Stimulated activated memory B cell treated with anti-CD40 and anti-IgM and Interleukin-4, amounts not matched to agents 10 μg/mL and 1 μg/mL and 100 μg/mL, for 72 hours (primary cell): ENCODE measurements at places on chromosomes 7 and 10.

GRCh38 chr7:84953234-84953633, 233.6 kb downstream of the SEMA3D start:
- H3K4me1 ChIP-seq: no peaks in the 10 kb centered on the region
- no peak for ATAC-seq
- no peaks in the 10 kb centered on the region for H3K36me3 ChIP-seq

DNA sequence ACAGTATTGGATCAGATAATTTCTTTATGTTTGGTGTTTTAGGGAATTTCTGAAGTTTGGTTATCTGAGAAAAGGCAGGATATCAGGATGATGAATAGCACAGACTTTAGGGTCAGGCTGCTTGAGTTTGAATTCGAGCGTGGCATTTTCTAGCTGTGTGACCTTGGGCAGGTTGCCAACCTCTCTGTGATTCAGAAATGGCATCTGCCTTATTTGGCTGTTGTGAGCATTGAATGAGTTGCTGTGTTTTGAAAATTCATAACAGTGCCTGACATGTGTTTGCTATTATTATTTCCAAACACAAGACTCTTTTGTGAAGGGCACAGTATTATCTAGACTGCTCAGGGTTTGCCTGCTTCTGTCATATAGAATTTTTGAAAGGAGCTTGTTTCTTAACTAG, 66.9 kb downstream of the NXPH1 start:
- H3K27me3 ChIP-seq: no peaks in the 10 kb centered on the region
- no peaks in the 10 kb centered on the region for H3K4me1 ChIP-seq
- H3K4me3 ChIP-seq: no peak overlapping the region
- H3K27ac ChIP-seq: no peak overlapping the region

GRCh38 chr10:65952086-65952485, 973.8 kb upstream of the LRRTM3 start:
- no peak for ATAC-seq
- no peaks in the 10 kb centered on the region for H3K36me3 ChIP-seq
- no peak overlapping the region for H3K27ac ChIP-seq
- H3K27me3 ChIP-seq: no peaks in the 10 kb centered on the region
- H3K4me3 ChIP-seq: no peak overlapping the region

- no peak for ATAC-seq
- no peak overlapping the region for H3K27ac ChIP-seq
- no peaks in the 10 kb centered on the region for H3K27me3 ChIP-seq
- H3K4me1 ChIP-seq: no peaks in the 10 kb centered on the region
- no peak overlapping the region for H3K4me3 ChIP-seq
Measured at GRCh38 chr10:91061608-91062007, 140.7 kb upstream of the ANKRD1 start.

GRCh38 chr10:84184517-84184916, 9.8 kb upstream of the CDHR1 start:
- H3K27ac ChIP-seq: peak overlapping the region; percentile 71
- no peaks in the 10 kb centered on the region for H3K27me3 ChIP-seq
- H3K4me3 ChIP-seq: no peak overlapping the region
- no peak for ATAC-seq
- H3K36me3 ChIP-seq: no peaks in the 10 kb centered on the region

DNA sequence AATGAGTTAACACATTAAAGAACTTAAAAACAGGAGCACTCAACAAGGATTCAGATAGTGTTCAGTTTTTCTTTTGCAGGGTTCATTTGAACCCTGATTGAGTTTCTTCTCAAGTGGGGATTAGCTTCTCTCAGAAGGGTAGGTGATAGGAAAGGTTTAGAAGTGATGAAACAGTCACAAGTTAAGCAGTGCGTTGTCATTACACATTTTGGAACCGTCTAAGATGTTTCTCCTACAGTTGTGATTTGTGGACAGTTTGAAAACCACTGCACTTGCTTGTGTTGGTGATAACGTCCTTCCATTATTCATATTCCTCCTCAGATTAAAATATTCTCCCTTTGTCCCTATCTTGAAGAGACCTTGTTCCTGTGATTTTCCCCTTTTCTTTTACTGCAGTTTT, 2.7 kb downstream of the STMP1 start:
- H3K4me3 ChIP-seq: no peak overlapping the region
- peaks cover 28% of the 10 kb centered on the region for H3K36me3 ChIP-seq
- no peak overlapping the region for H3K27ac ChIP-seq
- no peaks in the 10 kb centered on the region for H3K27me3 ChIP-seq
- no peak for ATAC-seq
- peaks cover 45% of the 10 kb centered on the region for H3K4me1 ChIP-seq

DNA sequence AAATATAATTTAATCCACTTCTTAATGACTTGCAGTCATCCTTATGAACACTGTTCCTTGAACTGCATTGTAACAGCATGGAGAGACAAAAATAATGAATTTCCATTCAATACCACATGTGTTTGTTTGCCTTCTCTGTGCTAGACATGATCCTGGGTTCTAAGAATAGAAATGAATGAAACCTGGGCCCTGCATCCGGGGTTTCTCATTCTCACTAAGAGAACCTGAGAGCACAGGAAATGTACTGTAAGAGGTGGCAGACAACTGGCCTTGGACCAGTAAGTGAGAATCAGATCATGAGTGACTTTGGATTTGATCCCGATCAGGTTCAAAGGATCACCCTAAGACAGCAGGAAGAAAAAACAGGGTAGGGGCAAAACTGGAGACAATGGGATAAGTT, 37.2 kb upstream of the CUL1 start:
- H3K4me3 ChIP-seq: no peak overlapping the region
- no peaks in the 10 kb centered on the region for H3K36me3 ChIP-seq
- ATAC-seq: no peak
- H3K27ac ChIP-seq: no peak overlapping the region
- H3K27me3 ChIP-seq: no peaks in the 10 kb centered on the region

- H3K4me3 ChIP-seq: no peak overlapping the region
- H3K4me1 ChIP-seq: no peaks in the 10 kb centered on the region
- no peak for ATAC-seq
- H3K27me3 ChIP-seq: no peaks in the 10 kb centered on the region
- no peaks in the 10 kb centered on the region for H3K36me3 ChIP-seq
Measured at GRCh38 chr7:71740174-71740560, 608.2 kb downstream of the GALNT17 start.

GRCh38 chr10:112949875-112950507, at the start of gene TCF7L2:
TSS of gene TCF7L2 (plus strand) at chr10:112950247. CDS start at chr10:112950757, 510 bp downstream.
- peaks cover 83% of the 10 kb centered on the region for H3K27me3 ChIP-seq
- H3K27ac ChIP-seq: no peak within 1 kb of the TSS
- no peak for ATAC-seq
- H3K4me1 ChIP-seq: peaks cover 33% of the 10 kb centered on the region

- peaks cover 43% of the 10 kb centered on the region for H3K4me1 ChIP-seq
- ATAC-seq: no peak
- no peaks in the 10 kb centered on the region for H3K27me3 ChIP-seq
- H3K36me3 ChIP-seq: peaks cover 10% of the 10 kb centered on the region
- peak overlapping the region; percentile 44 for H3K27ac ChIP-seq
- H3K4me3 ChIP-seq: no peak overlapping the region
Measured at GRCh38 chr10:90051053-90051452, 349.7 kb downstream of the KIF20B start.

DNA sequence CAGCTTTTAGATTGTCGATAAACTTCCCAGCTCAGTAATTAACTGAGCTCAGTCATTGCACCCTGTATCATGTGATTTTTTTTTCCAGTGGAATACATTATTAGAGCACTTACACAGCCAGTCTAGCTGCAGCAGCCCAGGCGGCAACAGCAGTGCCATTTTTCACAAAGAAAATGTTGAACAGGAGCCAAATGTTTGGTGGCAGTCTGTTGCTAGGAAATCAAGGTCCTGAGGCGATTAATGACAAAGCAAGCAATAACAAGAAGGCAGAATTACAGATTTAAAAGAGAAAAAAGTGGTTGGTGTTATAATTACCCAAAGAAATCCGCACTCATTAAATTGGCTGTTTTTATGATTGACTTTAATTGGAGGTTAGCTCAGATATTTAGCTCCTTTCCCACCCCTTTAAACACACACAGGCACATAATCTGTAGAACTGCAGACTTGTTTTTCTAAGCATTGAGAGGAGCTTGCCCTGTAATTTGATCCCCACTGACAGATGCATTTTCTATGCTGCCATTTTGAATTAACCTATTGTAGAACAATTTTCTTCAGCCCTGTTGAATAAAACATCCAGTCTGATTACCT, 267.4 kb downstream of the ADK start:
- no peak overlapping the region for H3K4me3 ChIP-seq
- ATAC-seq: no peak
- no peak overlapping the region for H3K27ac ChIP-seq
- peaks cover 19% of the 10 kb centered on the region for H3K4me1 ChIP-seq
- H3K36me3 ChIP-seq: peaks cover 40% of the 10 kb centered on the region

DNA sequence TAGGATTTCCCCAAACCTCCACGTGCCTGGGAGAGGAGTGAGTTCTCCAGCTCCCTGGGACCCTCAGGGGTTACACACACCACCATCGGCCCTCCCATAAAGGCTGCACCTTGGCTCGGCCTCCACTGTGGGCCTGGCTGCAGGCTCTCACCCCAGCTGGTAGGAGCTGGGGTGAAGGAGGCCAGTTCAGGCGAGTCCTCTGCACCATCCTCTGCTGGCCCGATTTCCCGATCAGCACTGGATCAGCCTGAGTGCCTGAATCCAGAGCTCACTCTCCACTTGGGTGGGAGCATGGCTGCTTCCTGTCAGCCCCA, 115.1 kb upstream of the RET start:
- no peaks in the 10 kb centered on the region for H3K36me3 ChIP-seq
- ATAC-seq: peak; percentile 13
- H3K4me1 ChIP-seq: no peaks in the 10 kb centered on the region
- H3K4me3 ChIP-seq: no peak overlapping the region
- H3K27me3 ChIP-seq: no peaks in the 10 kb centered on the region

DNA sequence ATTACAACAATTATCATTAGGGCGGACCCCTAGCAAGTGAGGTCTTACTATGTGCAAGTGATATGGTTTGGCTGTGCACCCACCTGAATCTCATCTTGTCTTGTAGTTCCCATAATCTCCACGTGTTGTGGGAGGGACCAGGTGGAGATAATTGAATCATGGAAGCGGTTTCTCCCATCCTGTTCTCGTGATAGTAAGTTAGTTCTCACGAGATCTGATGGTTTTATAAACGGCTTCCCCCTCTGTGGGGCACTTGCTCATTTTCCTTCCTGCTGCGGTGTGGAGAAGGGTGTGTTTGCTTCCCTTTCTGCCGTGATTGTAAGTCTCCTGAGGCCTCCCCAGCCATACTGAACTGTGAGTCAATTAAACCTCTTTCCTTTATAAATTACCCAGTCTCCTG, 96.1 kb upstream of the CDK6 start:
- H3K27me3 ChIP-seq: no peaks in the 10 kb centered on the region
- no peak overlapping the region for H3K4me3 ChIP-seq
- ATAC-seq: no peak
- no peak overlapping the region for H3K27ac ChIP-seq
- H3K36me3 ChIP-seq: no peaks in the 10 kb centered on the region
- no peaks in the 10 kb centered on the region for H3K4me1 ChIP-seq

- no peaks in the 10 kb centered on the region for H3K4me1 ChIP-seq
- no peak overlapping the region for H3K27ac ChIP-seq
- no peaks in the 10 kb centered on the region for H3K27me3 ChIP-seq
- no peaks in the 10 kb centered on the region for H3K36me3 ChIP-seq
- H3K4me3 ChIP-seq: no peak overlapping the region
- no peak for ATAC-seq
Measured at GRCh38 chr7:83486957-83487356, 162.0 kb downstream of the SEMA3E start.

DNA sequence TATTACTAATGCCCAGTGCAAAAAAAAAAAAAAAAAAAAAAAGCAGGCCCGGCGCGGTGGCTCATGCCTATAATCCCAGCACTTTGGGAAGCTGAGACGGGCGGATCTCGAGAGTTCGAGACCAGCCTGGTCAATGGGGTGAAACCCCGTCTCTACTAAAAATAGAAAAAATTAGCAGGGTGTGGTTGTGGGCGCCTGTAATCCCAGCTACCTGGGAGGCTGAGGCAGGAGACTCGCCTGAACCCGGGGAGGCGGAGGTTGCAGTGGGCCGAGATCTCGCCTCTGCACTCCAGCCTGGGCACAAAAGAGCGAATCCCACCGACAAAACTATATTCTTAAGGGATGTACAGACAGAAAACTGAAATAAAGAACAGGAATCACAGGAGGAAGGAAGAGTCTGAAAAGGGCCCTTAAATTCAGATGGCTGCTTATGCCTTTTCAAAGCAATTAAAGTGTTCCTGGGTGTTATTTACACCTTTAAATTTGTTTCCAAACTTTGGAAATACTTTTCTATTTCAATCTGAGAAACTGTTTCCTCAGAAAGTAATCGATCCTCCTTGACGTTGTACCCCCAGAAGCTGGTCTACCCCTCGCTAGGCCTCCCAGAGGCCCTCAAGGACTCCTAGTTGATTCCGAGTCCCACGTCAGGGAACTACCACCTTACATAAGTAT, 2.0 kb upstream of the KMT2E start:
- peak overlapping the region; percentile 100 for H3K27ac ChIP-seq
- no peak for ATAC-seq
- H3K27me3 ChIP-seq: no peaks in the 10 kb centered on the region

DNA sequence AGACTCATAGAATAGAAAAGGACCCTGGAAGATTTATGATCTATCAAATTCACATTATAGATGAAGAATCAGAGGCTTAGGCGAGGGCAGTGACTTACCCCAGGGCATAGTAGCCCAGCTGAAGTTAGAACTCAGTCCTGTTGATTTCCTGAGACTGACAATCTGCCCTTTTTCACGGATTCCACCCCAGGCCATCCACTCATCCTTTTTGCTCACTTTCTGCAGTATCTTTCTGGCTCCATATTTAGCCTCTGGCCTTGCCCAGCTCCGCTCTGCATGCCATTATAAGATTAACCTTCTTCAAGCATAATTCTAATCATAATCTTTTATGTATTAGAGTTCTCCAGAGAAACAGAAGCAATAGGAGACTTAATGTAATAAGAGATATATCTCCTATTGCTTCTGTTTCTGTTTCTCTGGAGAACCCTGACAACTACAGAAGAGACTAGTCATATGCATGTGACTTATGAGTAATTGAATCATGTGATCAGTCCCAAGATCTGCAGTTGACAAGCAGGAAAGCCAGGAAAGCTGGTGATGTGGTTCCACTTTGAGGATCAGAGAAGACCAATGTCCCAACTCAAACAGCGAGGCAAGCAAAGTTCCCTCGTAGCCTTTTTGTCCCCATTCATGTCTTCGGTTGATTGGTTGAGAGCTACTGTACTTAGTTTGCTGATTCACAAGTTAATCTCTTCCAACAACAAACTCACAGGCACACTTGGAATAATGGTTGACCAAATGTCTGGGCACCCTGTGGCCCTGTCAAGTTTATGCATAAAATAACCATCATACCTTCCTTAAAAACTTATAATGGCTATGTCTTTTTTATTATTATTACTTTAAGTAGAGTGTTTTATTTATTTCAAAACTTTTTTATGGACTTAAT, 412.1 kb downstream of the SUGCT start:
- no peak for ATAC-seq
- H3K4me3 ChIP-seq: no peak overlapping the region
- H3K36me3 ChIP-seq: no peaks in the 10 kb centered on the region
- H3K27me3 ChIP-seq: no peaks in the 10 kb centered on the region
- no peaks in the 10 kb centered on the region for H3K4me1 ChIP-seq

DNA sequence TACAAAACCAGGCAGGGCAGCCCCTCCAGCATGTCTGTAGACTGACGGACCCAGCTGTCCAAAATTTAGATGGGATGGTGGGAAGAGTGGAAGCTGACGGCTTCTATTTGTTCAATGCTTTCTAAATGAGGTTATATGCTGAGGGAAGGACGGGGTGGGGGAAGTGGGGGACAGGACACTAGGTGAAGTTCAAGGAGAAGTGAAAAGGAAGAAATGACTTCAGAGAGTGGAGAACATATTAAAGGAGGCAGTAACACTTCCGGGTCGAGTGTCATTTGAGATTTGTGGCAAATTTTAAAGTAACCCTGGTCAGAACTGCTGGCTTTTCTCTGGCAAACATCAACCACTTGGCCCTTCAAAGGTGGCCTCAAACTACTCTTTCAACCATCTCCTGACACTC, 9.4 kb downstream of the PIP4K2A start:
- ATAC-seq: peak; percentile 87
- H3K4me3 ChIP-seq: peak overlapping the region; percentile 65
- peak overlapping the region; percentile 91 for H3K27ac ChIP-seq
- peaks cover 42% of the 10 kb centered on the region for H3K36me3 ChIP-seq
- peaks cover 93% of the 10 kb centered on the region for H3K4me1 ChIP-seq
